ENCODE measurements at places on chromosomes 2 and 18.

DNA sequence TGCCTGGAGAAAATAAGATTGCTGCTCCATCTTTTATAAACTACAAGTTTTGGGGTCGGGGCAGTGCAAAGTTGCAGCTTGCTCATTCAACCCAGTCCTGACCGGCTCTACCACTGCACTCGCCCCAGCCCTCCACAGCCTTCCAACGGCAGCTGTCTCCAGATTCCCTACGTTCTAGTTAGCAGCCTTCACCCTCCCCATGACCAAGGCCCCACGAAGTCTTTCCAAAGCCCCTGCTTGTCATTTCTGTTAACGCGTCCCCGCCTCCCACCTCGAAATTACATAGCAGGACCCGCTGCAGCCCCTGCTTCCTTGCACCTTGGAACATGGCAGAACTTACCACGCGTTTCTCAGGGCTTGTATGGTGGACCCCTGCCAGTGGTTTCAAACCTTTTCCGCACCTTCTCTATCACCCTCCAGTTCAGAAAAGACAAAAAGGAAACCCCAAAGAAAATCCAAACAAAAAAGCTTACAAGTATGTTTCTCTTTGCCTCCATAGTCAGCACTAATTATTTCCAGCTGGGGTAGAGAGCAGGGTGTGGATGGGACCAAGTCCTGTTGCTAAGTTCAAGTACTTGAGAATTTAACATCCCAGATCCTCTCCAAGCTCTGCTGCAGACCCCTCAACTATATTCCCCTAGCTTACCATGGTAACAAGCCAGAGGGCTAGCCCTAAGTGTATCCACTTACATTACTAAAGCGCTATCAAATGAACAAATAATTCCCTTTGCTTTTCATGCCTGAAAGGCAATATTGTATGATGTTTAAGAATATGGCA, 161.5 kb downstream of the TGIF1 start:
- DNase-seq, result no peak

DNA sequence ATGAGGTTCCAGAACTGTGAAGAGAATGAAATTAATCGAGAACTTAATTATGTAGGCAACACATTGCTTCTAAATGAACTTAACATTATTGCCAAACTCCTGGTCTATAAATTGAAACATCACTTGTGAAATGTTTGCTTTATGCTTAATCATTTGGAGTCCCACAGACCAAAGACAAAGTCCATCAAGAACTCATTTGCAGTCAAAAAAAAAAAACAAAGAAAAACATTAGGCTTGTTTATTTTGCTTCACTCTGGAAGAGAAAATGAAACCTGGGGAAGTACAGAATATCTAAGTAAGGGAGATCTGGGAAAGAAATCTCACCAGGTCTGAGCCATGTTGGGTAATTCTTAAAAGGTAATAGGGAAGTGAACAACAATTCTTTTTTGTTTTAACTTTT, 1363.5 kb upstream of the DDX18 start:
- DNase-seq, result no peak

- no peak for DNase-seq
These were observed 17.9 kb upstream of the EHBP1 start for GRCh38 chr2:62687636-62688035.

DNA sequence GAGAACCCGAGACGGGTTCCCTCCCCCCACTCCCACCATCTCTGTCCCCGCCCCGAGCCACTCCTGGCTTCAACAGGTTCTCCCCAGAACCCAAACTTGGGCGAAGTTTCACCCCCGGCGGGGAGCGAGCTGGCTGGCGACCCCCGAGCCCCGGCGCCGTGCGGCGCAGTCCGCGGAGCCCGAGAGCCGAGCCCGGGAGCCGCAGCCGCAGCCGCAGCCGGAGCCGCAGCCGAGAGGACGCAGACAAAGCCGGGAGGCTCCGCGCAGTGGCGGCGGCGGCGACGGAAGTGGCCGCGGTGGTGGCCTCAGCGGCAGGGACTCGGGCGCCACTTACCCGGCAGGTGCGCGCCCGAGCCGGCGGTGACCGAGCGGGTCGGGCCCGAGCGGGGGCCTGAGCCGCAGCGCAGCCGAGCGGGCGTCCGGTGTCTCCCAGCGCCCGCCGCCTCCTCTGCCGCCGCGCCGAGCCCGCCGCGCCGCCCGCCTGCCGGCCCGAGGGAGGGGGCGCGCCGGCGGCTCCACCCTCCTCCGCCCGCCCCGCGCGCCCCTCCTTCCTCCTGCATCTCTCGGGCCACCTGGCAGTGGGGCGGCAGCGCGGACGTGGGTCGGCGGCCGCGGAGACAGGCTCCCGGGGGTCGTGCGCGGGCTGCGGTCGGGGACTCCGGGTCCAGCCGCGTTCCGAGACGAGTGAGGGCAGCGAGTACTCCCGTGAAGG, at the start of gene ECEL1:
Gene ECEL1, minus strand, starts transcription at position 450 of the 712 bp plus-strand sequence. CDS start 1,181 bp downstream, outside the sequence.
- no peak for DNase-seq

DNA sequence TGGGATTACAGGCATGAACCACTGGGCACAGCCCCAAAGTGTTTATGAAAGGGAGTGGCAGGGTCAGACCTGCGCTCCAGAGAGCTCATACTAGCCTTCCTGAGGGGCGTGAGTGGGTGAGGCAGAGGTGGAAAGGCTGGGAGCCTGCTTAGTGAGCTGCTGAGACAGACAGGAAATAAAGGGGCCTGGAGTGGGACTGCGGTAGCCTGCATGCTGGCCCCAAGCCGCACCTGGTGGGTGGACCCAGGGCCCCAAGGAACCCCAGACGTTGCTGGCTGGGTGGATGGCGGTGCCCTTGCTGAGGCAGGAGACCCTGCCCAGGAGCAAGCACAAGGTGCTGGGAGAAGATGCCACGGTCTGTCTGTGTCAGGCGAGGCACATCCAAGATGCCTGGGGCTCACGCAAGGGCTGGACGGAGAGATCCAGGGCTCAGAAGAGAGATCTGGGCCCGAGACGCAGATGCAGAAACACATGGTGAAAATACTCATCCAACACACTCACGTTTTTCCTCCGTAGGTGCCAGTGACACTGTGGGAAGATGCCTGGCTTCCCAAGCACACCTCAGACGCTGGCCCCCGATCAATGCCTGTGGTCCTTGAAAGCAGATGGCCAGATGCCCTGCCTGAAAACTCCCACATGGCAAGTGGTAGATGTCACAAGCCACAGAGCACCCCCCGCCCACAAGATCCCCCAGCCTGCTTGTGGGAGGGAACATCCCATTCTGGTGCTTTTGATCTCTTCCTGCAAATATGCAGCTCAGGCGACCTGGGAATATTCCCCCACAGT, 151.1 kb downstream of the GLI2 start:
- no peak for DNase-seq

- DNase-seq, result no peak
These were observed 31.3 kb upstream of the TMEM131 start for GRCh38 chr2:98026927-98027522.

DNA sequence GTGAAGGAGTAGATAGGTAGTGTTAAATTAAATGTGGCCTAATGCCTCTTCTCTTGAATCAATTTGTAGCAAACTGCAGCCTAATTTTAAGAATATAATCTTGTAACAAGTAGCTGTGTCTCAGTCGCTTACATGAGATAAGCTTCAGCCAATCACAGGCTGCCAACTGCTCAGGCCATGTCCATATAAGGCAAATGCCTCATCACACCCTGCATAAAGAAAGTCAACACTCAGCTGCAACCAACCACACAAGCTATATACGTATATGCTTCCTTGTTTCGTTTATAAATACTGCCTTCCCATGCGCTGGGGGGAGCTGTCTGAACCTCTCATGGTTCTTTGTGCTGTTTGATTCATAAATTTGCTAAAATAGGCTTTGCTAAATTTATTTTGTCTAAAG, 476.3 kb downstream of the TRIB2 start:
- no peak for DNase-seq

GRCh38 chr2:137729305-137729704, 235.0 kb upstream of the HNMT start:
- DNase-seq, result no peak

- DNase-seq, result no peak
These were observed 132.1 kb downstream of the SH3RF3 start for GRCh38 chr2:109260886-109261700.

DNA sequence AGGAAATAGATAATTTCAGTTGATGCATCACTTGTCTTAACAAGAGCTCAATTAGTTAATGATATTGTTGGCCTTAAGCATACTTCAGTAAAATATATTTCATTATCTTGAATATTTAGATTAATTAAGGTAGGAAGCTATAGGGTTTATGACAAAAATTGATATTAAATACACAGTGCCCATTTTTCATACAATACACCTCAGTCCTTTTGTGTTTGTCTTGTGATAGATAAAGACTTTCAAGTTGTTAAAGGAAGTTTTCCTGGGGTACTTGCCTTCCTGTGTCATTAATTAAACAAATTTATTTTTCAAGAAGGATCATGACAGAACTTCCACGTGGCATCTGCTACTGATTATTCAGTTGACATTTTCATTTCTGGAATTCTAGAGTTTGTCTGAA, 420.5 kb downstream of the MTX2 start:
- DNase-seq, result no peak

DNA sequence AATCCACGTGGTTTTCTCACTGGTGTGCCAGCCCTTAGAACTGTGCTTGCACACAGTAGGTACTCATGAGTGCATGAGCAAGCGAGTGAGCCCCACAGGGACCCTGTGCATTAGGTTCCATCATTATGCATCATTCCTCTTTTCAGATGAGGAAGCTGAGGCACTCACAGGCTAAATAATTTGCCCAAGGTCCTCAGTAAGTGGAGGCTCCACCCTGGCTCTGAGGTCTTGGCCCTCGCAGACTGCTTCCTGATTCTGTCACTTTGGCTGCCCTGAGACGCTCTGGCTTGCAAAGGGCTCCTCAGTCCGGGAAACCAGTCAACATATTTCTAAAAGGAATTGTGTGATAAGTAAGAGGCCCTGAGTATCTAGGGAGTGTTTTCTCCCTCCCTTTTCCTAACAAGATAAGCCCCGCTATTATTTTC, 71.7 kb downstream of the IL1R2 start:
- no peak for DNase-seq

DNA sequence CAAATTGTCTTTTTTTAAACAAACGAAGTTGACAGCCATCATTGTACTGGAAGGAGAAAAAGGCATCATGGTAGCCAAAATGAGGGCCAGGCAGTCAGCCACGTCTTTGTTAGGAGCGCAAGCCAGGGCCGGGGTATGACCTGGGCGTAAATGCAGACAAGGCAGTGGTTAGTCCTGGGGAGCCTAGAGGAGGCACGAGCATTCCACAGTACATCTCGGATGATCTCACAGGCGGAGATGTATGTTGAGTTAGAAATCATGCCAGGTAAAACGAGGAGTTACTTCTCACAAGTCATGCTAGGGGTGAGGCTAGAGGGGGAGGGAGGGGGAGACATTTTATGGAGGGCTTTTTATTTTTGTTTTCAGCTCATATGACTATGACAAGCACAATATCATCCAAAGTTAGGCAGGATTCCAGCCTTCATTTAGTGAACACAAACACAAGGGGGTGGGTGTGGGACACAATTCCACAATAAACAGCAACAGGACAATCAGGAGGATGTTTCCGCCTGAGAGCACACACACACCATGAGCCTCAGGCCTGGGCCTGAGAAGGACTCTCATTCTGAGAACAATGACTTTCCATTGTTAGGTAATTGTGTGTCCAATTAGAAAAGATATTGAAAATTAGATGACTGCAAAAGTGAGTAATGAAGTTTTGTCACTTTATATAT, 64.4 kb upstream of the PGAP1 start:
- DNase-seq, result no peak

DNA sequence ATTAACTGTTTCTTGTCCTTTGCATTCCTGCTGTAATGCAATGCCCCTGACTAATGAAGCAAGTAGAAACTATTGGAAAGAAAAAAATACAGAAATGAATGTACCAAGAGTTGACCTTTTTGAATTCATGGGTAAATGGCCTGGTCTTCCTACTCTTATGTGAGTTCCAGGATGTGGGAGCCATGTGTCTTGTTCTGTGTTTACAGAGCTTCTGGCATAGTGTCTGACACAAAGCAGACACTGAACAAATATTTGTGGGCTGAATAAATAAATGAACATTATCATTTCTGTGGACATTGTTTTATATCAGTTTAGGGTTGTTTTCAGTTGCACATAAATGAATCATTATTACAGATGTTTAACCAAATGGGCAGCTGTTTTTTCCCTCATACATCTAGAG, 155.5 kb downstream of the CD8B2 start:
- DNase-seq, result no peak

- DNase-seq, result no peak
These were observed 139.6 kb upstream of the CYP1B1 start for GRCh38 chr2:38215522-38215921.

GRCh38 chr2:151262629-151263028, 966 bp upstream of the RBM43 start:
- no peak for DNase-seq

DNA sequence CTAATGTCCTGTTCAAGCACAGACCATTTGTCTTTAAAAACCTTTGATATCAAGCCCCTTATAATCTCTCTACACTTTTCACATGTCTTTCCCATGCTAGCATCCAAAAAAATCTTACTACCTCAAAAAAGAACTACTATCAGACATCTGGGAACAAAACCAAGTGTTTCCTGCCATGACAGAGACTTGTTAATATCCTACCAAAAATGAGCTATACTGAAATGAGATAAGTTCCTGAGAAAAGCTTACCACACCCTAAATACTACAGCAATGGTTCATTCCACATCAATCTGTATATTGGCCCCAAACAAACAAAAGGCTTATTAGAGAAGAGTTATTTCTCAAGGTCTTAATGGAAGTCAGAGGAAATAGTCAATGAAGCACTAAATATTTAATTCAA, 230.1 kb downstream of the DYM start:
- DNase-seq, result no peak

DNA sequence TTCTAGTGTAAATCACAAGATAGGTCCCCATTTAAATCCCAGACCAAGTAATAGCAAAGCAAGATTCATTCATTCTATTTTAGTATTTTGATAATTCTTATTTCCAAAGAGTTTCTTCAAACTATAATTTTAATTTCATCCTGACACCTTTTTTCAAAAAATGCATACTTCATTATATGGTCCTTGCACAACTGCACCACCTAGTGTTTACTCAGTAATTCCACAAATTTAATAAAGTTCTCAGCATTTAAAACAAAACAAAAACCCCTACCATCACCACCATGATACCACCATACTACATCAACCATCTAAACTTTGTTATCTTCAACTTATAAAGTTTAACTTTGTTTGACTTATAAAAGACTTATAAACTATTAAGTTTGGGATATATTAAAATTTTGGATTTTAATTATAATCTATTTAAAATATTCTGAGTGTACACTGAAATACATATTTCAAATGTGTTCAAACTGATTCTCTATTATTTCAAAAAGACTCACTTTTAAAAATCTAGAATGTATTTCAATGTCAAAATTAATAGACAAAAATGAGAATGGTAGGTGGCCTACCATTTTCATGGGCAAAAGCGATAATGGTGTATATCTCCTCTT, 44.2 kb downstream of the WDPCP start:
- no peak for DNase-seq

DNA sequence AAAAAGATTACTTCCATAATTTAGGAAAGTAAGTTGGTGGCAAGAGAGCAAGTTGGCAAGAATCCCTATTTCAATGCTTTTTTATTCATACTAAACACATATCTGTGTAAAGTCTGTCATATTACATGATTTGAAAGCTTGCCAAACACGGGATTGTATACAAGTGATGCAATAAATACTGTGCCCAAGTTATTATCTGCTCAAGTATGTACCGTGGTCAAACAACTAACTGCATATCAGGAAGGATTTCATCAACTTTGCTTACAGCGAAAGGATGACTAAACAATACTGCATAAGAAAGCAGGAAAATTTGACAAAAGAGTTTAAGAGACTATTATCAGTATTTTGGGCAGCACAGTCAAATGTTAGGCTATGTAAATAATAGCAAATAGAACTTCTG, 69.6 kb upstream of the SCN1A start:
- DNase-seq, result no peak

GRCh38 chr18:321865-322467, 54.1 kb upstream of the THOC1 start:
- DNase-seq, result no peak

GRCh38 chr2:142308744-142309143, 177.9 kb upstream of the LRP1B start:
- no peak for DNase-seq
